Tibial nerve (tissue), 4 donors: ENCODE measurements at places on chromosomes 16 and 17.
A peak's percentile ranks its signal among the peaks of the same experiment; 100 is the strongest.

DNA sequence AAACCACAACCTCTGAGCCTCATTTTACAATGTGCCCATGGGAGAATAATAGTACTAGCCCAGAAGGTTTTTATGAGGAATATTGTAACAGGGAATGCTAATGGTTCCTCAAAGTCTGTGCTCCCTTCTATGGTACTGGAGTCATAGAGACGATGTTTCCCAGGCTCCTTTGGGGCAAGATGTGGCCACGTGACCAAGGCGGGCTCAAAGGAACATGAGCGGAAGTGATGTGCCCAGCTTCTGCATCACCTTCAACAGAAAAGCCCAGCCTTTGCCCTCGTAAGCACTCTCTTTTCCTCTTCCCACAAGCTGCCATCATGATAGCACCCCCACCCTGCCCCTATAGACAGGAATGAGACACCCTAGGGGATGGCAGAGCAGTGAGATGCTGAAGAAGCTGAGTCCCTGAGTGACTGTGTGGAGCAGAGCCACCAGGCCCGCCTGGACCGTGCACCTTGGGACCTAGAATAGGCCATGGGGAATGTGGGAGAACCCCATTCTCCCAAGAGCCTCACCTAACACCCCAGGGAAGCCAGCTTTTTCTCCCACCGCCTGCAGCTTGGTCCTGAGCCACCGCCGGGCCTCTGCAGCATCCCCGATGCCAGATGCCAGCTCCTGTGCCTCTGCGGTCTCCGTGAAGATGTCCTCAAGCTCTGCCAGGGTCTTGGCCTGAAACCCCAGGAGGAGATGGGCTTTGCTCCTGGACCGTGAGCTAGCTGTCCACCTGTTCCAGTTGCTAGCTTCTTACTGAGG lies 22.2 kb upstream of the PIK3R6 start:
- no peak for DNase-seq

GRCh38 chr16:19505600-19506303 lies 16.1 kb downstream of the GDE1 start:
- peak; percentile 72 for DNase-seq

GRCh38 chr17:49727380-49727779 lies 19.6 kb upstream of the SLC35B1 start:
- DNase-seq = no peak

DNA sequence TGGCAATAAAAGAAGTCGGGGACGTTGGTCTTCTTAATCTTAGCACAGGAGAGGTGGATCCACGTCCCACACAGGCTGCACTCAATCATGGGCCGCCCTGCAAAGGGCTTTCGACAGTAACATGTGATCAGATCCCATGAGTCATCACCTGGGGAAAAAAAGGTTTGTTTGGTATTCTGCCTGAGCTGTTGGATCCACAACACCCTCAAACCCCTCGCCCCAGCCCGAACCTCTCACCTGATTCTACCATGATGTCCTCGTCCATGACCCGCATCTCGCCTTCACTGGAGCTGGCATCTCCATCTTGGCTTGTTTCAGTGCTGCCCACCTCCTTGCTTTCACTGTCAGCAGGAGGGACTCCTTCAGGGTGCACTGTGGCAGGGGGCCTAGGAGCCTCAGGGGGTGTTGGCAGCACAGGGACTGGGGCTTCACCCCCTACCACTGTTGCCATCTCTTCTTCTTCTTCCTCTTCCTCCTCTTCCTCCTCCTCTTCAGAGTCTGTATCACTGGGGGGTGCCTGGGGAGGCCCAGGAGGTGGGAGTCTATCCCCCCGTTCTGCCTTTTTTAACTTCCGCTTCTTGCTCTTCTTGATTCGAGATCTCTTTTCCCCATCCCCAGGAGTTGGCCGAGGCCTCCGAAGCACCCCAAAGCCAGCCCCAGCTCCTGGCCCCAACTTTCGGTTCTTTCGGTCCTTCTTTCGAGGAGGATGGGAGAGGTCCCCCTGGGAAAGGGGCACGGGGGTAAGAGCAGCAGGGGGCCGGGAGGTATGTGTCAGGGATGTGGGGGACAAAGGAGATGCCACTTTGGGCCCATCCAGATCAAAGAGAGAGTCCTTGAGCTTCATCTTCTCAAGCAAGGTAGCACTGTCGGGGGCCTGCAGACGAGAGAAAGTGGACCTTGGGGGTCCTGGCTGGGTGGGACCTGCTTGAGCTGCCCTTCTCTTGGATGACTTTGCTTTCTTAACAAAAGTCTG lies 1.7 kb upstream of the DVL2 start:
- DNase-seq = no peak

GRCh38 chr16:2385190-2385836 lies 43.9 kb upstream of the CCNF start:
- no peak for DNase-seq
